GM19239 (cell line): ENCODE measurements at places on chromosomes 5 and 9.

GRCh38 chr5:163695830-163696578 lies 190.6 kb downstream of the MAT2B start:
- peak; percentile 2 for DNase-seq

GRCh38 chr9:130693101-130693425 lies 517 bp upstream of the EXOSC2 start:
- DNase-seq = no peak

GRCh38 chr5:74647096-74647495 lies 6.6 kb upstream of the ENC1 start:
- no peak for DNase-seq

GRCh38 chr9:5230554-5230953 lies 665 bp upstream of the INSL4 start:
- no peak for DNase-seq

- no peak for DNase-seq
Observed at GRCh38 chr5:75055727-75056144, 3.4 kb upstream of the GCNT4 start.

DNA sequence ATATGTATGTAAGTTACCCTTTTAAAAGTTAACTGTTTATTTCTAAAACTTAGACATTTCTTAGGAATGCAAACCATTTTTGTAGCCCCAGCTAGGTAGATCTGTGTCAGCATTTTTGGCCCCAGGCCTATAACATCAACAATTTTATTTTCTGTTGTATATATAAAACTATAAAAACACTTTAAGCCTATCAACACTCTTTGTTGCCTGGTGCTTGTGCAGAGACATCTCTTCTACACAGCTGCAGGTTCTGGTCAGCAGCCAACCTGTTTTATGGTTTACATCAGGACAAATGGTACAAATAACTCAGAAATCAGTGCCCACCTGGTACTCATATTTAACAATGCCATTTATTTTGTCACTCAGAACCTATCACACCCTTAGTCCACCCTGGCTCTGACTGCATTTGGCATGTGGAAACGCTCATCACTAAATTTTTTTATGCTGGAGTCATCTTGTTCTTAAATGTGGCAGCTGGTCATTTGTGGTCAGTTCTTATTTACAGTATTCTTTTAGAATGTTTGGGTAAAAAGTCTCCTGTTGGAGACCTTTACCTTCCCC lies 173.4 kb downstream of the DNAH5 start:
- no peak for DNase-seq

DNA sequence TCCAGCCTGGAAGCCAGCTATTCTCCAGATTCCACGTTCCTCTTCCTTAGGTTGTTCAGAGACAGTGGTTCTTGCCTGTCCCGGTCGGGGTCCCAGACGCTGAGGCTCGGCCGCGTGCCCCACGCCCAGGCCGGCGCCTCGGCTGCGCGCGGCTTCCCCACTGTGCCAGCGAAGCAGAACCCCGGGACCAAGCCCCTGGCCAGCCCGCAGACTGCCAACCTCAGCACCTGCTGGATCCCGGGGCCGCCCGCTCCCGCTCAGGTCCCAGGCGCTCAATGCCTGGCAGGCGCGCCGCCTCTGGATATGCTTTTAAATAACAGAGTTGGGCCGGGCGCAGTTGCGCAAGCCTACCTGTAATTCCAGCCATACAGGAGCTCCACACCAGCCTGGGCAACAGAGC lies 195.5 kb downstream of the MAN2A1 start:
- no peak for DNase-seq

DNA sequence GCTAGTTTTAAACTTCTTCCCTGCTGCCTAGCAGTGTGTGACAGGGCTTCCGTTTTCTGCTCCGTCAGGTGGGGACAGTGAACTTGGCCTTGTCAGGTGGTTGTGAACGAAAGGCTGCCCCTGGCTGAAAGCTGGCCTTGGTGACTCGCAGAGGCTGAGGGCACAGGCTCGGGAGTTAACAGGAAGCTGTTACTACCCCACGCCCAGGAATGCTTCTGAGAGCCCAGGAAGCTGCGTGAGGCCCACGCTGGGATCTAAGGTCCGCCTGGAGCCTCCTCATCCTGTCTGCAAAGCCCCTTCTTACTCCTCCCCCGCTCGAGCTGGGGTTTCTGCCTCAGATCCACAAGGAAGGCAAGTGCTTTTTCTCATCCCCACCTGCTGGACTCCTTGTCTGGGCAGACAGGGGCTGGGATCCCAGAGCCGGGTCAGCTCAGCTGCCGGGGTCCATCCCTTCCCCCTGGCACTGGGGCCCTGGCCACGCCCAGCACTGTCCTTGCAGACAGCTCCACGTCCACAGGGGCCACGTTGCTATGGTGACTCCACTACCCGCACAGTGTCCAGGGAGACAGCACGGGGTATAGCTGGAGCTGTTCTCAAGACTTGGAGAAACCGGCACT lies 124.7 kb upstream of the TBC1D2 start:
- DNase-seq = peak; percentile 25

DNA sequence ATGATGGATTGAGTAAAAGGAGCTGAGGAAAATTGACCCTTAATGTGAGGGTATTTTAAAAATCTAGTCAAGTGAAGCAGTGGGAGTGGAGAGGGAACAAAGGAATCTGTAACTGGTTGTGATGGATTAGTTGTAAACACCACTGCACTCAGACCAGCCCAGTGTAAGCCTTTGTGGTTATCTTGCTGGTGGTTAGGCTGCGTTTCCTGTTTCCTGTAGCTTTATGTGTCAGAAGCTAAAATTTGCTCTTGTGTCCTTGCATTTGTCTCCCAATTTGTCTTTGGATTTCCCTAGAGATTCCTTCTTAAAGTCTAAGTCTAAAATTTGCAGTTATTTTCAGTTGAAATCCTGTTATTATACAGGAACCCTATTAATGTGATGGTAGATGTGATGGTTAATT lies 6.3 kb downstream of the IFNA21 start:
- DNase-seq = no peak

DNA sequence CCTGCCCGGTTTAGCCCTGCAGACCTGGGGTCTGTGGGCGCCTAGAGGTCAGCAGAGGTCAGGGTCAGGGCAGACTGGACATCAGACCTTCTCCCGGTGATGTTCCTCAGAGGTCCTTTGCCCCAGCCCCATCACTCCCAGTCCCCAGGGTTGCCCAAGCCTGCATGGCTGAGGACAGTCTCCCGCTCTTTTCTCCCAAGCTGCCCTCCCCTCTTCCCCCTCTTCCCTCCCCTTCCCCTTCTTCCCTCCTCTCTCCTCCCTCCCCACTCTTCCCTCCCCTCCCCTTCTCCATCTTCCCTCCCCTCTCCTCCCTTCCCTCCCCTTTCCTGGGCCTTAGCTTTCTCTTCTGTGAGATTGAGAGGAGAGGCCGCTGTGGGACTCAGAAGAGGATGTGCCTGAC lies 10.4 kb downstream of the LHX3 start:
- no peak for DNase-seq

DNA sequence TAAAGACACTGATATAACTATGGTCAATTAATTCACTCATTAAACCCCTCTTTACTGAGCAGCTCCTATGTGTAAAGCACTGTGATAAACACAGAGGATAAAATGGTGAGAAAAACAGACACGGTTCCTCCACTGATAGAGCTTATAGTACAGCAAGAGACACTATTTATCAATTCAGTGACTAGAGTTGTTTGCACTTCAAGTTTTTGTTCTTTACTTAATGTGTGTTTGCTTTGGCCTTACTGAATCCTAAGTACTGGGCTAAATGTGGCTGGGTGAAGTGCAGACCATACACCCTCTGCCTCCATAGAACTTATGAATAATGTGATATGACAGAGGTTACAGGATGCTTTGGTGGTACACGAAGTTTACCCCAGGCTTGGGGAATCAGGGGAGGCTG lies 80.1 kb upstream of the ITGA1 start:
- DNase-seq = no peak

- no peak for DNase-seq
Observed at GRCh38 chr9:126692041-126692758, 78.5 kb downstream of the LMX1B start.

DNA sequence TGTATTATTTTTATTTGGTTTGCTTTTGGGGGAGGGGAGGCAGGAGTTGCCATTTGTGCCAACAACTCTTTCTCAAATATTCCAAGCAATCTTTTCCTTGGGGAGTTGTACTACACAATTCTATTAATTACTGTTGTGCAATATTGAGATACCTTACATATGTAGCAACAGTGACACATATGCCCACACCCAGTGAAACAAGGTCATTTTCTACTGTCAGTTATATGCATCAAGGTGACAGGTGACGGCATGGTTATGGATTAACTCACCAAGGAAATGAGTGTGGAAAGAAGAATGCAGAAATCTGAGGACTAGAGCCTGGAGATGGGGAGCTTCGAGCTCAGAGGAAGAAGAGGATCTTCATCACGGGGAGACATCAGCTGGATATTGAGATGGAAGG lies 17.9 kb upstream of the MSMP start:
- DNase-seq = no peak

DNA sequence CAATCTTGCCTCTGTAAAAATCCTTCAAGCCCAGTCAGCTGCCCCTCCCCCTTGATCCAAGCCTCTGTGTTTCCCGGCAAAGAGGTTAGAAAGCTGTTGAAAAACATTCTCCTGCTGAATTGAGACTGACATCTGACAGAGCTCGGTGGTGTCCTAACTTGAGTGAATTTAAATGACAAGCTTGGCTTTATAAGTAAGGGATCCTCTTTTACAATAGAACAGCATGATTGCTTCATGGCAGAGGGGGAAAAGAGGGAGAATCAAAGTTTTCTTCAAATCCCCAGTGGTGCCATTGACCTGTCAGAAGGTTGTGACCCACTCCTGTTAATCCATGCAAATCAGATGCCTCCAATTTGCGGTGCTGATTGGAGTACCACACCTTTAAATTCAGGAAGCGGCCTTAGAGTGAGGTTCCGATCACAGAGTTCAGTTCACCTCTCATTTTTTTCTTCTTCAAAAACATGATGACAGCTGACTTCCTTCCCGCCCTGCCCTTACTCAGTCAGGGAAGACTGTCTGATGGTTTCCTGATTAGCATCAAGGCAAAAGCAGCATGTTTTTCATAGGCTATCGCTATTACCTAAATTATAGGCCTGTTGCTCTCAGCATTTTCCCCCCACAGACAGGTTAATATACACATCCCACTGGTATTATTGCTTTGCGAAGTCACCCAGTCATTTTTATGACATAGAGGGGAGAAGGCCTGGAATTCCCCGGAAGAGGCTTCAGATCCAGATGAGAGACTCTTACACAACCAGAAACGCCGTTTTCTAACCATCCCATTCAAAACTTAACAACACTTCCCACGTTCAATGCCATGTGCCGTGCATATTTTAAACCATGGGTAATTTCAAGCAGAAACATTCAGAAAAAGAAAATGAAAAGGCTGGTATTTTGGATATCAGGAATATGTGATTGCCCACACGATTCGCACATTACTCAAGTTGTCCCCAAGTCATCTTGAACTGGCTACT lies 141.4 kb downstream of the EBF1 start:
- DNase-seq = no peak

DNA sequence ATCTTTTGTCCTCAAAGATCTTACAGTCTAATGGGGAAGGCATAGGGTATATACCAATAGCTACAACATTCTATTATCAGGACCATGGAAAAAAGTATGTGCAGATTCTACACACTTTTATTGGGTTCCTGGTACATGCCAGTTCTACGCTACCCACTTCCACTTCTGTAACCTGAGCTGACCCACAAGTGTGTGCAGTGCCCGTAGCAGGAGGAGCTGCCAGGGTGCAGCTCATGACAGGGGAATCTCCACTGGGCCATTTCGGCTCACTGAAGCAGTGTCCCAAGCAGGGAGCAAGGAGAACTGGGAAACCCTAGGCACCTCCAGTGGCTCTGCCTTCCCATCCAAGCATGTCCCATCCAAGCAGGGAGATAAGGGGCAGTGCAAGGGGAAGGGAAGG lies 60.4 kb downstream of the FOXI1 start:
- DNase-seq = no peak

GRCh38 chr9:27386571-27387091 lies 89.7 kb upstream of the EQTN start:
- DNase-seq = no peak

DNA sequence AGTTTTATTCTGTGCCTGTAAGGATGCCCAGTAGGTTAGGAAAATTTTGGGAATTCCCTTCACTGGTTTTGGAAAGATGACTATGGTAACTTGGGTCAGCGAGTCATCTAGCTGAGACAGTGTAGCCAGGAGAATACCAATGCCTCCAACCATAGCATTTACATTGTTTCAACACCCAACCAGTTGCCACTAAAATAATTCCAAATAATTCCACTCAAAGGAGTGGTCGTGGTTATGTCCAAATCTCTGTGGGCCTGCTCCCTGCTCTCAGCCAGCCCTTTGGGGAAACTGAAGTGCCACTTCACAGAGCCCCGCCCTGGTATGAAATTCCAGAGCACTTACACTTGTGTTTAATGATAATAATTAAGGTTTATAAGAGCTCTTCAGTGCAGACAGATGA lies 310.5 kb downstream of the PLK2 start:
- no peak for DNase-seq

- DNase-seq = no peak
Observed at GRCh38 chr5:77767301-77767700, 8.8 kb downstream of the TBCA start.

- no peak for DNase-seq
Observed at GRCh38 chr9:92468206-92468605, 14.1 kb downstream of the ASPN start.

DNA sequence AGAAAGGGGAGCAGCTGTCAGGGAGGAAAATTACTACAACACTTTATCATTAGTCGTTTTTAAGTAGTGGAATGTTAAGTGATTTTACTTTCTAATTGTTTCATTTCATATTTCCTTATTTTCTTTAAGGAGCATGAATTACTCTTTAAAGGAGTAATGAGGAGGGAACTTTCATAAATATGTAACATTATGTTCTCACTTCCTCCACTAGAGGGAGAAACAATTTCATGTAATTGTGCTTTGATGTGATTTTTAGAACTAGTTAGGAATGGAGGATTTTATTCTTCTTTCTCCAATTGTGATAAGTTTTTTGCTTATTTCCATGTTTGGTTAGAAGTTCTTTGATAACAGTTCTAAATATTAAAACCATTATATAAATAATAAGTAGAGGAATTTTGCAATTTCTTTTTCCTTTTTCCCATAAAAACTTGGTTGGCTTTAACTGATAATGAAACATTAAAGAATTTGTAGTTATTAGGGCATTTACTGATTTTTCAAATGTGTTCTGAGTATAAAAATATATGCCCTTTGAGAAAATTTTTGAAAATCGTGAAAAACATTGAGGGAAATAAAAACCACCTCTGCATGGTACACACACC lies 25.6 kb downstream of the CEP78 start:
- DNase-seq = no peak

DNA sequence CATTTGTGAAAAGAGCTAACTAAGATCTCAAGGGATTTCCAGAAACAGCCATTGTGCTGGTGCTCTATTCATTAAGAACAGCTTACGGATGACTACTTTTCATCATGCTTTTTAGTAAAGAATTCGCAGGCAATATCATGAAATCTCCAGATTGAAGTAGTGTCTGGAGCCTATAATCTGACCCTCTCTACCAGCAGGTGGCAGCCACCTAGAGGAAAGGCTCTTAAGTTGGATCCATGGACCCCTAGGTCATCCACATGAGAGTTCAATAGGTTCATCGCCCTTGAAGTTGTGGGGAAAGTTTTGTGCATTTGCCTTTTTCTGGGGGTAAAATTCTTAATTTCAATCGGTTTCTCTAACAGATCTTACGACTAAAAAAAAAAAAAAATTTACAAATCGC lies 82.3 kb downstream of the SLC1A3 start:
- no peak for DNase-seq
